ENCODE measurements at places on chromosomes 3 and 15.
A peak's percentile ranks its signal among the peaks of the same experiment; 100 is the strongest.

- DNase-seq, result no peak
Measured at GRCh38 chr3:3906171-3906570, 106.9 kb downstream of the LRRN1 start.

DNA sequence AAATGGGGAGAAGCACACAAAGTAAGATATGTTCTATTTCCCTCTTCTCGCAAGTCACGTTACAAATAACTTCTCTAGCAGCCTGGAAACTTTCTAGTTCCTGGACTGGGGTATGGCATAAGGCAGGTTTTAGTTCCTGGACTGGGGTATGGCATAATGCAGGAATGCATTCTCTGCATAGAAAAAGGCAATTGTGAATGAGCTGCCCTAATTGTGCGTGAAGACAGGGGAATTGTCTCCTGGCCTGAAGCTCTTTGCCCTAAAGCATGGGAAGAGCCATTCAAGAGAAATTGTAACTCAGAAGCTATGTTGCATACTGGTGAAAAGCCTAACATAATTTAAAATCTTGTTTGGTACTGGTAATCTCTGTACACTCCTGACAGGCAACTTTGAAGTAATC is 54.3 kb upstream of the CBLB start:
- DNase-seq, result no peak

DNA sequence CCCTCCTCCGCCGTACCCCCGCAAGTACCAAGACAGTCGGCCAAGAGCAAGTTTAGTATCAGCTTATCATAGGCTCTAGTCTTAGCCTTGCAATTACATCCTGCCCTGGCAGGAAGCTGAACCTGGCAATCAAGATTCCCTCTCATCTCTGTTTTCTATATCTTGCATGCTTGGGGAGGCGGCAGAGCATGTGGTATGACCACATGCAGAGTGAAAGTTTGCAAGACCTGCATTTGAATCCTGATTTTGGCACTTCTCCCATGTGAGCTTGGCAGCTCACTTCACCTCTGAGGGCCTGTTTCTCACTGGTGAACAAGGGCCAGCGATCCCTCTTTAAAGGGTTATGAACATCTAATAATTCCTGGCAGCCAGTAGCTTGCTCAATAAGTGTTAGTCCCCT is 106.1 kb upstream of the FRMD4B start:
- no peak for DNase-seq

DNA sequence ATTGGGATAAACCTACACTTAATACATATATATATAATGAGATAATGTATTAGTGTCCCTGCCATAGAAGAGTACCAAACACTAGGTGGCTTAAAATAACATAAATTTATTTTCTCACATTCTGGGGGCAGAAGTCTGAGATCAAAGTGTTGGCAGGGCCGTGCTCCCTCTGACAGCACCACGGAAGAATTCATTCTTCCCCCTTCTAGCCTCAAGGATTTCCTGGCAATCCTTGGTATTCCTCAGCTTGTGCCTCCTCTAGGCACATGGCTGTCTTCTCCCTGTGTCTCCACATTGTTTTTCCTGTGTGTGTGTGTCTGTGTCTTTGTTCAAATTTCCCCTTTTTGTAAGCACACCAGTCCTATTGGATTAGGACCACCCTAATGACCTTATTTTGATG is 115.2 kb upstream of the AGBL1 start:
- DNase-seq, result no peak

- DNase-seq, result peak; percentile 47
Measured at GRCh38 chr3:179653096-179653797, 407 bp downstream of the USP13 start.

GRCh38 chr3:124699686-124700396 is 30.4 kb upstream of the UMPS start:
- no peak for DNase-seq

- DNase-seq, result no peak
Measured at GRCh38 chr15:36880224-36880912, 220.0 kb downstream of the MEIS2 start.
